ENCODE measurements at places on chromosomes 2 and 18.

GRCh38 chr2:127659408-127660290 is 13.7 kb downstream of the GPR17 start:
- no peak for DNase-seq

DNA sequence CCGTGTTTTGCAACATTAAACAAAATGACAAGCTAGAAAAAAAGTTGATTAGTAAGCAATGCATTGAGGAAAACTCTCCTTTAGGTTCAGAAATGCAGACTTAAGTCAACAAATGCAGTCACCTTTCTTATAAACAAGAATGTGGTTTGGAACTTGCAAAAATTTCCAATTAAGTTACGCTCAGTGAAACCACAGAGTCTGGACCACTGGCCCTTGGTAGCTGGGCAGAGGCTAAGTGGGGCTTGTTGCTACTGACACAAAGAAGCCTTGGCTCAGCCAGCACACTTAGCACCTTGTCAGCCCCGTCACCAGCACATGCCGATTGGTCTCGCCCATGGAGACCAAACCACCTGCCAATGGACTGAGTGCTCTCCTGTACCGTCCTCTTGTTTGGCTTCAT is 53.0 kb downstream of the SMIM21 start:
- DNase-seq = no peak

DNA sequence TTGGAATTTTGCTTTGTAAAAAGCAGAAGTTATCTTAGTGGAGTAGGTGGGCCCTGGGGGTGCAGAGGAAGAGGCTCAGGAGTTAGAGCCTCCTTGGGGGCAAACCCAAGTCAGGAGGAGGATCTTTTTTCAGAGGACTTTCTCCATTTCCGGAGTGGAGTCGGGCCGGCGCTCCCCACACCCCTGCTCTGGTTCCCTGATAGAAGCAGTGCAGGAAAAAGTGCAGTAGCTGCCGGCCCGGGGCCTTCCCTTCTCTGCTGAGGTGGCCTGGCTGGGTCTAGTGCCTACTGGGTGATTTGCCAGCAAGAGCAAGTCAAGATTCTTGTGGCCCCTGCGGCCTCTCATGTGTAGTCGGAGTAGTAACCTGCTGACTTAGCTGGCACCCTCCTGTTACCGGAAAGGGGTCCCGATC is 124.2 kb upstream of the HS6ST1 start:
- DNase-seq = no peak

GRCh38 chr18:46950064-46950656 is 32.8 kb downstream of the KATNAL2 start:
- no peak for DNase-seq

- DNase-seq = no peak
Observed at GRCh38 chr2:208491641-208492040, 85.0 kb downstream of the PTH2R start.

DNA sequence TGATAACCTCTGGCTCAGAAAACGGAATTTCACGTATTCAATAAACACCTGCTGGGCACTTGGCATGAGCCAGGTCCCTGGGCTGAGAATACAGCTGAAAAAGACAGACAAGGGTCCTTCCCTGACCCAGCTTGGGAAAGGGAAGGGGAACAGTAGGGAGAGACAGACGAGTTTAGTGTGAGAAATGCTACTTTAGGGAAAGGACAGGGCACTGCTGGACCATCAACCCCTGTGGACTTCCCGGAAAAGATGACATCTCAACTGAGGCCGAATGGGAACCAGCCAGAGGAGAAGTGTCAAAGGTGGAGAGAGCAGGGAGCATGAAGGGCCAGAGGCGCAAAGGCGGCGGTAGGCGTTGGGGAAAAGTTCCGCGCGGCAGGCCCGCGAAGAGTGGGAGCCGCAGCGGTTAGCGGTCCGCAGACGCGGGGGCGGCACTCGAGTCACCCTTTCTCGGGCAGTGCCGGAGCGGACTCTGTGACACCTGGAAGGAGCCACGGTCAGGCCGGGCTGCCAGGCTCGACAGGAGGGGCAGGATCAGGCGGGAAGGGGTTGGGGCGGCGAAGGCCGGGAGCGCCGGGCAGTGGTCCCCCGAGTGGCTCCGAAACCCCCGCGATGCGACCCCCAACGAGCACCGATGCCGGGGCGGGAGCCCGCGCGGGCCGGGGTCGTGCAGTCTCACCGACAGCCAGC is 519 bp downstream of the TEX261 start:
- DNase-seq = peak; percentile 22

GRCh38 chr2:45141883-45142866 is 132.9 kb upstream of the SIX2 start:
- no peak for DNase-seq

DNA sequence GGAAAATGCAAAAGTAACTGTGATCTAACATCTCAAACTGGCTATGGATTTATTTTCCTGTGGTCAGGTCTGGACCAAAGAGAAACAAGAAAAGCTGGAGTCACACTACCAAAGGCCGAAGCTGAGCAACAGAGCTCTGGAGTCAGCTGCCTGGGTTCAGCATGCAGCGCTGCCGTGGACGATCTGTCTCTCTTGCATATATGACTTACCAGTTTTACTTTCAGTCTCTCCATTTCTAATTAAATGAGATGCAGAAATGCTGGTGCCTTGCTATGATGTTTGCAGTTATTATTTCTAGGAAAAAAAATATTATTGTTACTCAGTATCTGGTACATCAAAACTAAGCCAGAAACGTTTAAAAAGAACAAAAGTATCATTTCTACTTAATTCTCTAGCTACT is 813.2 kb downstream of the RNF144A start:
- DNase-seq = no peak

GRCh38 chr2:133262893-133263292 is 305.4 kb downstream of the NCKAP5 start:
- DNase-seq = peak; percentile 20

- no peak for DNase-seq
Observed at GRCh38 chr18:46182633-46183358, 78.6 kb downstream of the HAUS1 start.

GRCh38 chr18:55401638-55402191 is 186.3 kb downstream of the TCF4 start:
- no peak for DNase-seq

- DNase-seq = peak; percentile 83
Observed at GRCh38 chr2:121699421-121700333, 37.0 kb downstream of the NIFK start.

DNA sequence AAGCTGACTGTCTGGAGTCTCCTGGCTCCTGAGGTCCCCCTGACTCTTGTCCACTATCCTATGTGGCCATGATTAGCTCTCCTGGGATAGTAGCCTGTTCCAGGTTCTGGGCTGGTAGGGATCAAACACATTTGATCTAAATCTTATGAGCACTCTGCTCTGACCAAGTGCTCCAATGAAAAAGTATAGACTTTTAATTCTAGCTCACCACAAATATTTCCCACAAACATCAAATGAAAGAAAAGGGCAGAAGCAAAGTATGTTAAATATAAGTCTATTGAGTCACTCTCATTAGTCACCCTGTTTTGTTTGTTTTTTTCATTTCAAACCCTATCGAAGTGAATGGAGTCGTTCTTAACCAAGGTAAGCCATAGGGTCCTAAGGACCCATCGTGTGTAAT is 39.7 kb upstream of the NEDD4L start:
- peak; percentile 77 for DNase-seq

DNA sequence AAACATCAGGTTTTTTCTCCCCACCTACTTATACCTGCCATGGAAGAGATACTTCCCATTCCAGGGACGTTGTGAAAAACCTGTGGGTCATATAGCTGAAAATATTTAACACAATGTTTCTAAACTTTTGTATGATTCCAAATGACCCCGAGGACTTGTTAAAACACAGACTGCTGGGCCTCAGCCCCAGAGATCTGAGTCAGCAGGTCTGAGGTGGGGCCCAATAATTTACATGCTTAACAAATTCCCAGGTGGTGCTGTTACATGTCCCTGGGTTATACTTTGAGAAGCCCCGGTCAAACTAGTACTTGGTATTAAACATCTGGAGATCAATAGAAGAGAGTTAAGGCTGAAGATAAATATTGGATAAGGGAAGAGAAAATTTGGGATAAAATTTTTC is 71.4 kb upstream of the FRZB start:
- DNase-seq = no peak

DNA sequence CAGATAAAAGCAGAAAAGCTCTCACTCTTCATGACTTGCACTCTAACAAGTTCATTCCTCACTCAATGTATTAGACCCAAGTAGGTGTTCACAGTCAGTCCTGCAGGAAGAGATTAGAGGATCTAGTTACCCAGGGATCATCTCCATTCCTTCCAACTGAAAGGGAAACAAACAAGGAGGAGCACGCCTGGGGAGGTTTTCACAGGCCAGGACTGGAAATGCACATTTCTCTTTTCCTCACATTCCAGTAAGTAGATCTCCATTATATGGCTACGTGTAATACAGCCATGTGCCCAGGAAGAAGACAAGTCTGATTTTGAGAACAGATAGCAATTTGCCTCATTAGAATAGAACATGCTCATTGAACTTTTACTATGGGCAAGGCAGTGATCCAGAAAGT is 1132.2 kb upstream of the FAM98A start:
- DNase-seq = no peak

- no peak for DNase-seq
Observed at GRCh38 chr18:60003610-60004185, 103.9 kb downstream of the PMAIP1 start.

GRCh38 chr2:239695106-239695727 is 294.4 kb upstream of the HDAC4 start:
- no peak for DNase-seq

GRCh38 chr2:67950919-67951318 is 111.9 kb downstream of the C1D start:
- DNase-seq = no peak

- DNase-seq = peak; percentile 3
Observed at GRCh38 chr18:31373641-31374040, 2.9 kb upstream of the DSG4 start.

GRCh38 chr18:37874721-37875120 is 309.1 kb upstream of the CELF4 start:
- DNase-seq = no peak

GRCh38 chr18:60247103-60247502 is 125.5 kb downstream of the MC4R start:
- DNase-seq = no peak

- no peak for DNase-seq
Observed at GRCh38 chr18:45670281-45670962, 53.6 kb upstream of the SLC14A1 start.

DNA sequence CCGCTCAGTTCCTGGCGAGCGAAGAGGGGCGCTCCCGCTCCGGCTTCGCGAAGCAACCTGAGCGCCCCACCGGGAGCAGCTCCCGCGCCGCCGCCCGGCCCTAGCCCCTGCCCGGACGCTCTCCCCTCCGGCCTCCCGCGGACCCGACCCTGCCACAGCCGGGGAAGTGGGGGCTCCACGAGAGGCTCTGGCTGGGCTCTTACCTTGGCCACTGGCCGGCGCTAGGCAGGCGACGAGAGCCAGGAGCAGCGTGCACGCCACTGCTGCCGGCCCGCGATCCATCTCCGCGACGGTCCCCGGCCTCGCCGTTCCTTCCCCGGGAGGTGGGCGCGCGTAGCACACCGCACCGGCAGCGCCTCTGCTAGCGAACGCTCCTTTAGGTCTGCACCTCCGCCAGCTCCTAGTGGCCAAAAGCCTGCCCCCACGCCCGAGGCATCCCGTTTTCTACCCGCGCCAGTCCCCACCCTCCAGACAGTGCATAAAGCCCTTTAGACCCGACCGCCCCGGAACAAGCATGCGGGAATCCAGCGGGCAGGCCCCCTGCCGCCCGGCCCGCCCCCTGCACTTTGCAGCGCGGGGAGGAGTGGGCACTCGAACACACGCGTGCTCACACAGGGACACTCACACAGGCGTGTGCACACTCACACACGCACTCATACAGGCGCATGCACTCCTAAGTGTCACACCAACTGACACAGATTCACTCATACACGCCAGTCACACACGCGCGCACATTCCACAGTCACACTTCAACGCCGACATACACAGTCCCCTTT is at the start of gene LRP2:
Gene LRP2 (minus strand): TSS at position 417 of the 776 bp plus-strand sequence. CDS start 135 bp downstream, at position 282.
- peak; percentile 26 for DNase-seq

DNA sequence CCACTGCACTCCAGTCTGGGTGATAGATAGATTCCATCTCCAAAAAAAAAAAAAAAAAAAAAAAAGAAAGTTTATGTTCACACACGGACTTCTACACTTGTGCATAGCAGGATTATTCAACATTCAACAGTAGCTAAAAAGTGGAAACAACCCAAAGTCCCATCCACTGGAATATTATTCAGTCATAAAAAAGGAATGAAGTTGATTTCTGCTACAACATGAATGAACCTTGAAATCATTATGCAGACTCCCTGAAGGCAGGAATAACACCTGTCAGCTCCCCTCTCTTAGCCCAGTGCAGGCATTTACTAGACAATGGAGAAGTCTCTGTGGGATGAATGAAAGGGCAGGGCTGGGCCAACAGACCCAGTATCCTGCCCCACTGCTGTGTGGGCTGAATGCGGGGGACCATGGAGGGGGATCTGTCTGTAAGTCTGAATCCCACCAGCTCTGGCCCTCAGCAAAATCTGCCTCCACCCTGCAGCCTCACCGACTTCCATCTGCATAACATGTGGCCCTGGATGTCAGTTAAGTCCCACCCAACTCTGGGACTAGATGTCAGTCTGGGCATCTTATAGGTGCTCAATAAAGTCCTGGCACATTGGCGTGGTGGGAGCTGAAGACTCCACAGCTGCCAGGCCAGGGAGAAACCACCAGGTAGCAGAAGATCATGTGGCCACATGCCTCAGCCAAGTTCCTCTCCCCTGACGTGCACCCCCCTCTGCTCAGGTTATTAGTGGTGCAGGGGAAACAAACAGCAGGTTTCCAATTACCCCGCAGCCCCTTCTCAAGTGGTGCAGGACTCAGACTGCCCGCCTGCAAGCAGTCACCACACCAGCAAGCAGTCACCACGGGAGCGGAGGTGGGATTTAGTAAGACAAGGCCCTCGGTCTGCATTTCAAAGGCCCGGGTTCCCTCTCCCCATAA is 8.9 kb downstream of the ZFP36L2 start:
- DNase-seq = no peak

- no peak for DNase-seq
Observed at GRCh38 chr2:72367530-72368225, 220.0 kb upstream of the CYP26B1 start.

GRCh38 chr2:42190191-42190590 is 21.0 kb downstream of the EML4 start:
- no peak for DNase-seq

GRCh38 chr18:67553437-67553836 is 36.9 kb upstream of the DSEL start:
- no peak for DNase-seq

GRCh38 chr2:171807831-171808393 is 86.1 kb downstream of the SLC25A12 start:
- no peak for DNase-seq

GRCh38 chr2:15278296-15278695 is 282.8 kb downstream of the NBAS start:
- DNase-seq = no peak

- DNase-seq = no peak
Observed at GRCh38 chr18:47244086-47244485, 7.4 kb downstream of the SKOR2 start.

GRCh38 chr2:160321006-160321405 is 120.9 kb upstream of the ITGB6 start:
- peak; percentile 17 for DNase-seq

Measured in SW480 (cell line).